CD4-positive, alpha-beta T cell treated with Interleukin-15 for 4 hours (primary cell): ENCODE measurements at places on chromosomes 13 and 19.

GRCh38 chr13:77492982-77493381 lies 42.5 kb upstream of the SCEL start:
- DNase-seq: no peak

DNA sequence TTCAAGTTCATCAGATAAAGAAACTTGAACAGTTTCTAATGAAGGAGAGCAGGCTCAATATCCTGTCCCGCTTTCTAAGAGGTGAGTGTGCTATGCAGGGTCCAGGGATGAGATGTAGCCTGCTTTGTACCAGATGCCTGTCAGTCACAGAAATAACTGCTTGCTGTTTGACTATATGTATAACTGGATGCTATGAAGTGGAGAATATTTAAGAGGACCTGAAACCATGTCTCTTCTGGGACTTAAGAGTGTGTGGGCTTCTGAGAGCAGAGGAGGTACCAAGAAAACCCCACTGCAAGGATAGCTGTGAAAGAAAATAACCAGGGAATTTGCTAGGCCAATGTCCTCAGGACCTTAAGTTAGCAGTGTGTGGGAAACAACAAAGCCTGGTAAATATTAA lies 246.3 kb upstream of the RFC3 start:
- DNase-seq: no peak

GRCh38 chr13:55062662-55063061 lies 2034.0 kb downstream of the OLFM4 start:
- DNase-seq: no peak

DNA sequence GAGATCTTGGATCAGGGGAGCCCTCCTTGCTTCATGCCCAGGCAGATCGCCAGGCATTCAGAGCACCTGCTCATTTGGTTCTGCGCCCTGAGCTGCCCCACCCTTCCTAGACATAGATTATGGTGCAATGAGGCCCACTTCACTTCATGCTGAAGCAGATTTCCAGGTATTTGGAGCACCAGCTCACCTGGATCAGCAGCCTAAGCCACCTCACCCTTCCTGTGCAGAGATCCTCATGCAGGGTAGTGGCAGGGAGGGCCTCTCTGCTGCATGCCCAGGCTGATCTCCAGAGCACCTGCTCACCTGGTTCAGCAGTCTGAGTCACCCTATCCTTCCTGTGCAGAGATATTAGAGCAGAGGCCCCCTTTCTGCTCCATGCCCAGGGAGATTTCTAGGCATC lies 1966.1 kb downstream of the PCDH9 start:
- DNase-seq: no peak

GRCh38 chr19:57165846-57166245 lies 1.4 kb downstream of the DUXA start:
- DNase-seq: no peak

DNA sequence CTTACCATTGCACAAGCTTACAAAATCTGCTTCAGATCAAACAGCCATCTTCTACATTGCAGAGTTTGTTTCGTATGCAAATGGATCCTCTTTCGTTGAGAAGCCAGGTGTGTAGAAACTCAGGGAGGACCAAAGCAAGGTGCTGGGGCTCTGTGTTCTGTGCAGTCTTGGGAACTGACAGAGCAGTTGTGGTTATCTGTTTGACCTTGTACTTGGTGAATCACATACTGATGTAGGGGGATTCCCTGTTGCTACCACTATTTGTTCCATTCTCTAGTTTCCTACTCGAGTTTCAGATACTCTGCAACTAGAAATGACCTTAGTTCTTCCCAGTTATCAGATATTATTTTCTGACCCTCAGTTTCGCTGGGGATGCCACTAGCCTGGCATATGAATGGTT lies 95.2 kb upstream of the CLDN10 start:
- DNase-seq: no peak

DNA sequence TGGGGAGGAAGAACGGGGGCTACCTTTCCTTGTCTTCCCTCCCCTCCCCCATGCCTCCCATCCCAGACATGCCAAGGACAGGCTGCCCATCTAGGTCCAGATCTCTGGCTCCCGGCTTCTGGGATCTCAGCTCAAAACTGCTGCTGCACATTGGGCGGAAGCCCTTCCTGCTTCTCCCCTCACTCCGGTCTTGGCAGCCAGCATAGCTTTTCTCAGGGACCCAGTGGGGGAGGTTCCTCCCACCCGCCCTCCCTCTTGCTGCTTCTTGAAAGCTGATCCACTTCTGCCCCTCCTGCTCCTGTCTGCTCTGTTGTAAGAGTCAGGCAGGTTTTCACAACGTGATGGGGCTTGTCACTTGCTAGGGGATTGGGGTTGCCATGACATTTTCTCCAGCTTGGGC lies 21.7 kb upstream of the RNF17 start:
- DNase-seq: no peak

DNA sequence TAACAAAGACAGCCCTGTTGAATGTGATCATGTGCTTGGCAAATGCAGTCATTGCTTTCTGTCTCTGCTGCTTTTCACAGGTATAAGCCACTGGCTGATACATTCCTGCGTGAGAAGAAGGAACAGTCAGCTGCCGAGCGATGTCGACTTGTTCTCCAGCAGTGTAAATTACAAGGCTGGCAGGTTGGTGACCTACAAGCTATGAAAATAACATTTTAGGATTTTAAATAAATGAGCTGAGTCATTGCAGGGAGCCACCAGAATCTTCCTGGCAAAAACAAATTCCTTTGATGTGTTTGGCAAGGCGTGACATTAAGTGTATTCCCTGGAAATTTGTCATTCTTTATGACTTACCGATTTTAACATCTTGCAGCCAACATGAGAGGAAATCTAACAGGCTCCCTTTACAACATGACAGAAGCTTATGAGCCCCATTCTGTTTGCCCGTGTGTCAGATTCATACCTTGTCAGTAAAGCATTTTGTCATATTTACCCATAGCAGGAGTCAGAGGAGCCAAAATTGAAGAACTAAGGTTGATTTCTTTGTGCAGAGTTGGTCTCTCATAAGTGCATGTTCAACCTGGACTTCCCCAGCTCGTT lies 471.4 kb downstream of the MYO16 start:
- no peak for DNase-seq

GRCh38 chr19:20247016-20247683 lies 80.1 kb downstream of the ZNF486 start:
- no peak for DNase-seq

DNA sequence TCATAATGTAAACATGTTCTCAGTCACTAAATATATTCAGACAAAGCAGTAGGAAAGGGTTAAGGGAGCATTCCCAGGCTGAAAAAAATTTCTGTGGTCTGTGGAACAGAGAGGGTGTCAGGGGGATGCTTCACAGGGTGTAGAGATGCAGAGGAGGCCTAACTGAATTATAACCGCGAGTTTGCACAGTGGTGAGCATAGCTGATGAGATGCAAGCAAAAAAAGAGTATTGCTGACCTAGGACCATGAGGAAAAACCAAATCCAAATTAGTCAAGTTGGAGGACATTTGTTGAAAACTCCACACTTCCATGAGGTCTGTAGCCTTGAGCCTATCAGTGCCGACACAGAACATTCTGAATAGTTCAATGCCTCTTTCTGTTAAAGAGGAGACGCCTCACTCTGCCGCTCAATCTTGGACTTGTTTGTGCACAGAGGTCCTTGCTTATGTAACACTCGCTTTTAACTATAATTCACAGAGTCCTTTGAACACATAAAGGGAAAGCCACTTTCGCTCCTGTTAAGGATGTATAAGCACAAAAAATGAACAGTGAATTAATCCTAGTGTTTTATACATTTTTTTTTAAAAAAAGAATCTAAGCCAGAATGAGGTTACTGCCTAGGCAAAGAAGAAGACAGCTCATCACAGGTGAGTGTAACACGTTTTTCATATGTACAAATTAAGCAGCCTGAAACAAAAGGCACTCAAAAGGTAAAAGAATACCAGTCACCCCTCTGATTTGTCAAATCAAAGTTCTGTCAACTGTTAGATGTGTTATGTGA lies 25.8 kb upstream of the INTS6 start:
- no peak for DNase-seq

- no peak for DNase-seq
Measured at GRCh38 chr19:20422216-20423205, 143.1 kb downstream of the ZNF737 start.

DNA sequence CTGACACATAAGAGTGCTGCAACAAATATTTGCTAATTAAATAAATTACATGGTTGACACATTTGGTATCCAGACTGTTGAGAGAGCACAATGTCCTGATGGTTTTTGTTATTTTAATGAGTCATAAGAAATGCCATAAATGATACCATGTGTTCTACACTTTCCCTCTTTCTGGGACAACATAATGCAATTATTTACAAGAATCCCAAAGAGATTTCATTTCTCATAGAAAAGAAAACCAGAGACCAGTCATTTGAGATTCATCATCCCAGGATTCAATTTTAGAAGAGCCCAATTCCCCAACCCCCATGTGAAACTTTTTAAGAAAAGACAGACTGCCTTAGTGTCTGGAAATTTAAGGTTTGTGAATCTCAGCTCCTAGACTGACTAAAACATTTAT lies 399.6 kb downstream of the DCT start:
- no peak for DNase-seq
